AG04450 (cell line): ENCODE measurements at places on chromosomes 4 and X.

DNA sequence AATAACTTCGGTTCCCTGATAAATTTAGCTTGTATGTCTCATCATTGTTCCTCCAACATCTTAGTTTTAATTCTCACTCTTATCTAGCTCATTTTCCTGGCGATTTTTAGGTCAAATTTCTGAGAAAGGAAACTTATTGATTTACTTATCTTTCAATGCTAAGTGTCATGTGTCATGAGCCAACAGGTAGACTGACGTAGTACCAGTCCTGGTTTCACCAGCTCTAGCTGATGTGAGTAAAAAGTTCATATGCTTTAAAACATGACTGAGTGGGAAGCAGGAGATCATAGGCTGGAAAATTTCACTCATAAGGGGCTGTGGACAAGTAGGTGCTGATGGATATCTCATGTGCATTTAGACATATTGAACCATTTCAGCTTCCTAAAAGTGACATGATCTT is 441.7 kb upstream of the NR3C2 start:
- DNase-seq, result no peak

DNA sequence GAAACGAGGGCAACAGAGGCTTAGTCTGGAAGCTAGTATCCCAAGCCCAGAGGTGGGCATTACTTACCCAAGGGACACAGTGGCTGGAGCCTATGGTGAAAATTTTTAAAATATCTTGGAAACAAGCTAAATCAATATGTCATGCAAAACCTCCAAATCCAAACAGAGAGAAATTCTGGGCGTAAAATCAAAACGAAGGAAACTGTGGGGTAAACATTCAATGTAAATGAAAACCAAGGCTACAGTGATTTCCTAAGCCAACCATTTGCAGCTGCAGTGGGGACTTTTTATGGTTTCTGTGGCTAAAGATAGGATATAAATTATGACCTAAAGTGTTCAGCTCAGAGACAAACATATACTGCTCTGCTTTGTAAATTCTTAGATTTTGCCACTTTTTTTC is 507.7 kb upstream of the DIAPH2 start:
- no peak for DNase-seq

GRCh38 chrX:64427281-64427680 is 32.0 kb upstream of the MTMR8 start:
- DNase-seq, result no peak

DNA sequence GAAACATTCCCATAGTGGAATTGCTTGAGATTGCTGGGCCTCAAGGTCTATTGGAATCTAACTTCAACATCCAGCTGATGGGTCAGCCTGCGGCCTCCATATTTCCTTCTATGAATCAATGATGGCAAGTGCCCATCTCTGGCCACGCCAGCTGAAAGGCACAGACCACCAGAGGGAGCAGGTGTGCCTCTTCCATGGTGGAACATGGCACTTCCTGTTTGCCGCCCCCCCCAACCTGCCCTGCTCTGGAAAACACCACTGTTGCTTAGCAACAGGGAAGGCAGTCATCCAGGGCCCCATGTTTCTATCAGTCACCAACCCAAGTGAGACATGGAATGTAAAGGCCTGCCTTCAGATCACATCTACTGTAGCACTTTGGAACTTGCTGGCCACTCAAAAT is 11.6 kb downstream of the PAGE4 start:
- DNase-seq, result no peak

- no peak for DNase-seq
Observed at GRCh38 chr4:155094201-155094820, 114.1 kb upstream of the NPY2R start.

DNA sequence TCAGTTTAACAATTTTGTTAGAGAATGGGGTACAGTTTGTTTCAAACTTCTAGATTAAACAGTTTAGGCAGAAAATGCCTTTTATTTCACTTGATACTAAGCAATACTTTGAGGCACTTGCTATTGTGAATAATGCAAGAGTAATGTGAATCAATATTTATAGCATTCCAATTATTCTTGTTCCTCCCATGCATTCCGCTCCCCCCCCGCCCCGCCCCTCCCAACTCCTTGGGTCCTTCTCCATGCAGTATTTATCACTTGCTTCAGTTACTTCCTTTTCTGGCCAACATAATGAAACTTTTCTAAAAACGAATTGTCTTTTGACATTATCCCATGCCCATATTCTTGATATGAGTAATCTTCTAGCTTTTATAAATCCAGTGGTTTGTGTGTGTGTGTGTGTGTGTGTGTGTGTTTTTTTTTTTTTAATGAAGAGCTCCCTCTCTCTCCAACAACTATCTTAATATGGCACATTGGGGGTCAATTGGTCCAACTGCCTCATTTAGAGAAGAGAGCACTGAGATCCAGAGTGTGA is 1.6 kb downstream of the BANK1 start:
- DNase-seq, result no peak

- no peak for DNase-seq
Observed at GRCh38 chr4:184030036-184030435, 124.9 kb downstream of the STOX2 start.

GRCh38 chr4:3116955-3117354 is 42.5 kb downstream of the HTT start:
- no peak for DNase-seq

DNA sequence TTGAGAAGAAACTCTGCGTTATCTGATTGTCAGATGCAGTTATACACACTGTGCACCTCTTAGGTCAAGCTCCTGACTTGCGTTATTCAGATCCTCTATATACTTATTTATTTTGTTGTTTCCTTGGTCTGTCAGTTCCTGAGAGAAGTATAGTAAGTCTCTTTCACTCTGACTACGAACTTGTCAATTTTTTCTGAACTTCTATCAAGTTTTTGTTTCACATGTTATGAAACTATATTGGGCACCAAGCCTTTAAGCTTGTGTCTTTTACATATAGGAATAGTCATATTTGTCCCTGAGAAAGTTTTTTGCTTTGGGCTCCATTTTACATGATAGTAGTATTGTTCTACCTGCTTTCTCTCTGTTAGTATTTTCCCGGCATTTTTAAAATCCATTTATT is 31.7 kb downstream of the ZNF275 start:
- no peak for DNase-seq

- peak; percentile 65 for DNase-seq
Observed at GRCh38 chr4:7358100-7358735, 76.5 kb downstream of the PSAPL1 start.

DNA sequence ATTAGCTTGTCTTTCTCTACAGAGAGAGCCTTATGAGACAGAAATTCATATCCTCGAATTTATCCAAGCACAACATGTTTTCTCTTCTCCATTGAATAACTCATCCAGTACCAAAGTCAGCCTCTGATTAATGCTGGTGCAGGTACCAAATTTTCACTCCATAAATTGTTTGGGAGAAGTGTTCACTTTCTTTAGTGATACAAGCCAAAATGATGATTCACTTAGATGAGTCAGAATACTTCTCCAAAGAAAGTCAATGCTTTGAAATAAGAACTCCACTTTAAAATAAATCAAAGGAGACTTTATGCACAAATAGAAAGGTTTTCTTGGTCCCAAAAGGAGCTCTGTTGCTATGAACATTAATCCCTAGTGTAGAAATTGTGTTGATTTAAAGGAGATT is 60.2 kb downstream of the MAOB start:
- no peak for DNase-seq

- DNase-seq, result no peak
Observed at GRCh38 chr4:155590796-155591585, 75.7 kb upstream of the GUCY1A1 start.

GRCh38 chr4:104044369-104044768 is 324.6 kb upstream of the TACR3 start:
- DNase-seq, result no peak

GRCh38 chr4:109155084-109155483 is 147.4 kb downstream of the COL25A1 start:
- DNase-seq, result no peak

GRCh38 chr4:59518005-59518823 is 1681.9 kb upstream of the ADGRL3 start:
- no peak for DNase-seq

DNA sequence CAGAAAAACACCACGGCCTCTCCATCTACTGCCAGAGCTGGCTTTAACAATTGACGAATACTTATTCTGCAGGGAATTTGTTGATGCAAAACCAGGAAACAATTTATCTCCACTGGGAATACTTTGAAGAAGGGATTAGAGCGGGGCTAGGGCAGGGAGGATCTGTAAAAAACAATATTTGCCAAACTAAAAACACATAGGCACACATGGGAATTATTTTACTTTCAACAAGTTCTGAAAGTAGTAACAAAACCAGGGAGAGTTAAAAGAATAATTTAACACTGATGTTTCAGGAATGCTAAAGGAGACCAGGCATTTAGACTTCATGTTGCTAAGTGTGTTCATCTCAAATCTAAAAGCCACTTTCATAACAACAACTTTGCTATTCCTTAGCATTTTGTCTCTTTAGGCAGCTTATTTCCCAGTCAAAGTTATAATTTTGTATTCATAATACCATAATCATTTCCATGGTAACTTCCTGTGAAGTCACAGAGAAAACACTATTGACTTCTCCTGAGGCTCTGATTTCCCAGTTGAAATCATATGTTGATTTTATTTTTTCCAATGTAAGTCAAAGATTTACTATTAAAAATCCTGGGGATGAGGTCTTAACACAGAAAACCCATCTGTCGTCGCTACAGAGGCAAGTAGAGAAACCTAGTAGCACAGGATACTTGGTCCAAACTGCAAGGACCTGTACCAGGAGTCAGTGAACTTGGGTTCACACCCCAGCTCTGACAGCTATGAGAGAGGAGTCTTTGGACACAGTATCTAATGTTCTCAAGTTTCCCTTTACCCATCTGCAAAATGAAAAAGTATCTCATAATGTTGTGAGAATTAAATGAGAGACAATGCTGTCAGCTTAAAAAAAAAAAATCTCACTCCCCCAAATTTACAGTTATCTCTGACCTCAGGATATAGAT is 69.3 kb downstream of the SH3RF1 start:
- no peak for DNase-seq

DNA sequence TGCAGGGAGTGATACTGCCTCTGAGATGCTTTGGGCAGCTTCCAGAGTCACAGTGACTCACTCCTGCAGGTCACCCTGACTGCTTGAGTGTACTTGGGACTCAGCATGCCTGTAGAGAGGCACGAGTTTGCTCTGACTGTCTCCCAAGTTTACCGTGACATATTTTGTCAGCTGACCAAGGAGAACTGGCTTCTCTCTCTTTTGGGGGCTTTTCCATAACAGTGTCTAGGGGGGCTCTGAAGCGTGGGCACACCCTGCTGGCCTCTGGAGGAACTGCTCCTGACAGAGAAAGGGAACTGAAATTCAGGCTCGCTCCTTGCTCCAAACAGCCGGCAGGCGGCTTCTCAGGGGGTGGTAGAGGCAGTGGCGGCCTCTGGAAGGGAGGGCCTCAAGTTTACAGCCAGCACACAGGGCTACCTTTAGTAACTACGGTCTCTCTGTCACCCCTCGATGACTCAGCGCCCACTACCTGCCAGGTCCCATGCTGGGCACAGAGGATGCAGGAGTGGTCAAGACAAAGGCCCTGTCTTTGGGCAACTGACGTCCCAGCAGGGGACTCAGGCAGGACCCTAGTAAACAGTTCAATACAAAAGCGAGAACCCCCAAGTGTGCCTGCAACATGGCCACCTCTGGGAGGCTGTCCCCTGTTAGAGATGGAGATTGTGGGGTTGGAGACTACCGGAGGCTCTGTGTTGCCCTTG is 17.8 kb downstream of the ZNF185 start:
- DNase-seq, result no peak

DNA sequence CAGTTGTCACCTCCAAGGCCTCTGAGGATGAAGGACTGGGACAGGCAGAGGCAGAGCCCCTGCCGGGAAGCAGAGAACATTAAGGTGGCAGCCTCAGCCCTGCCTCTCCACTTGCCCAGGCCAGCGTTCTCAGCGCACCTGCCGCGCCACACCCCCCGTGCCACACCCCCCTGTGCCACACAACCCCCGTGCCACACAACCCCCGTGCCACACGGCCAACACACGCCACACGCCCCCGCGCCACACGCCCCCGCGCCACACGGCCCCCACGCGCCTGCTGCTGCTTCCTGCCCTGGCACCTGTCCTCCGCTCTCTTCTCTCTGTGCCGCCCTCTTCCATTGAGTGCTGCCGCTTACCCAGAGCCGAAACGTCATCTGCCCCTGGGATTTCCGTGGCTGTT is 58.0 kb upstream of the ZFP42 start:
- no peak for DNase-seq

- no peak for DNase-seq
Observed at GRCh38 chrX:109184506-109185139, 297.3 kb downstream of the GUCY2F start.

GRCh38 chrX:137366018-137366633 is 199.8 kb upstream of the ZIC3 start:
- no peak for DNase-seq

DNA sequence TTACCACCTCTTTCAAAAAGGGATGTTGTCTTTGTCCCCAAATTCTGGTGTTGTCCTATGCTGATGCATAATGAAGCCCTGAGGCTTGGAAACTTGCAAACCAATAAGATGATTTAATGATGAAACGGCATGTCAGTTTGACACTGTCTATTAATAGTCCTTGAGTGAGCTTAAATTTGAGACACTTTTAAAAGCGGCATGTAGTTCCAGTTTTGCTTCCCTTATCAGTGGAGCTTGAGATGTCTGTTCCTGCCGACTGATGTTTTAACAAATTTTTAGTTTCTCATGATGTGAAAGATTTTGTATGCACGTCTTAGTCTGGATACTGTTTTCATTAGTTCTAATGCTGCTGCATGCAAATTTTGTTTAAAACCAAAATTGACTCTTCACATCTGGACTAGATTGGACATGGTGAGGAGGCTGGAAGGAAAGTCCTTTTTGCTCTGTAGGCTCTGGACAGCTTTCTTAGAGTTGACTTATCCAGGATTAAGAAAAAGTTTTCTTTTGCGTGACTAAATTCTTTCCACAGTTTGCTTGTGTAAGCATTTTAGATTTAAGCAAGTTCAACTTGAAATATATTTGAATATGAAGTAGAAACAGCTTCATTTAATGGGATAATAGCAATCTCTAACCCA is 11.7 kb downstream of the C1GALT1C1 start:
- no peak for DNase-seq
